Activated T-helper 1 cell treated with anti-CD3 and anti-CD28 coated beads, Interleukin-2, amount 50 U/mL, for 16 hours (primary cell): ENCODE measurements at places on chromosomes 1 and 21.

GRCh38 chr1:201537467-201537866 is 1.5 kb upstream of the NAV1 start:
- DNase-seq: no peak

GRCh38 chr1:230966358-230966873 is 12.2 kb downstream of the TTC13 start:
- DNase-seq: no peak

GRCh38 chr1:213122514-213122929 is 71.5 kb downstream of the RPS6KC1 start:
- no peak for DNase-seq

DNA sequence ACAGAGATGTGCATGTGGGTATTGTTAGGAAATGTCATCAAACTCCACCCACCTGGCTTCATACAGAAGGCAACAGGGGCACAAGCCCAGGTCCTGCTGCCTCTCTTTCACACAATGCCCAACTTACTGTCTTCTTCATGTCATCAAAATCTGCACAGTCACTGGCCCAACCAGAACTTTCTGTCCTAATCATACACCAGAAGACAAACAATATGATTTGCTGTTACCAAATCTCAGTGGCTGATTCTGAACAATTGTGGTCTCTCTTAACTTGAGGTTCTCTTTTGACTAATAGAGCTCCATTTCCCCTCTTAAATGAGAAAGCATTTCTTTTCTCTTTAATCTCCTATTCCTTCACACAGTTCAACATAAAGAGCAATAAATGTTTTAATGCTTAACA is 7.7 kb downstream of the HSD3B2 start:
- DNase-seq: no peak

GRCh38 chr1:36529769-36530260 is 47.1 kb upstream of the CSF3R start:
- DNase-seq: no peak

DNA sequence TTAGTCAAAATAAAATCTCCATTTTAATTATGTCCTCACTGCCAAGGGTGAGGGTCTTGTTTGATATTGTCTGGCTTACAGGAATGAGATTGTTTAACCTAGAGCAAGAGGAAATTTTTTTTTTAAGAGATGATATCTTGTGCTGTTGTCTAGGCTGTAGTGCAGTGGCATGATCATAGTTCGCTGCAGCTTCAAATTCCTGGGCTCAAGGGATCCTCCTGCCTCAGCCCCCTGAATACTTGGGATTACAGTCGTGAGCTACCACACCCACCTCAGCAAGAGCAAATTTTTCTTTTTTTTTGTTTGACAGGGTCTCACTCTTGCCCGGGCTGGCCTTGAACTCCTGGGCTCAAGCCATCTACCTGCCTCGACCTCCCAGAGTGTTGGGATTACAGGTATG is 84.6 kb downstream of the DISP1 start:
- no peak for DNase-seq
